ENCODE measurements at places on chromosomes 12 and 14. TPM values are rescaled to one million over a fixed set of nuclear protein-coding genes. Genes with fewer than 3 reads are reported as not detected.

- H3K4me1 ChIP-seq, result no peaks in the 10 kb centered on the region
- no peak for DNase-seq
- H3K4me3 ChIP-seq, result no peak overlapping the region
- H3K27ac ChIP-seq, result no peak overlapping the region
Observed at GRCh38 chr12:60148831-60149230, 553.0 kb downstream of the SLC16A7 start.

DNA sequence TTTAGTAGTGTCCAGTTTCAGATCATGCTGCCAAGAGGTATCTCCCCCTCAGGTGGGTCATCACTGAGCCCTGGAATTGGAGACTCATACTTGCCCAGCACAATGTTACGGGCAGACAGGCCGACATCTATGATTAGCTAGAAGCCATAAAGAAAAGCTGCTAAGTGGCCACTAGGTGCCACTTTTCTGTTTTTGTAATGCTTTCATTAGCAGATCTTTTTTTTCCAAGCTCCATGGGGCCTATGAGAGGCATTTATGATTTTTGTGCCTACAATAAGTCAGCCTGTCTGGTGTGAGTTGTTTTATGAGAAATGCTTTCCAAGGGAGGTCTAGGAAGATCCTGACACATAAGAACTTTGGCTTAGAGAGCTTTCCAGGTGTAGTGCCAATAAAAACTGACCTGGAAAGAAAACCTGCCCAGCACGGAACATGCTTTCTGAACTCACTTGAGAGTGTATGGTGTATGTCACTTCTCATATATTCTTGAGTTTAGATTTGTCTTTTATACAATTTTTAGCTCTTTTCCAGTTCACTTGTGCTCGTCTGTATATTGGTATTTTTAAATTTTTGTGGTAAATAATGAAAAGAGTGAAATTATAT, 21.8 kb upstream of the SMCO2 start:
- H3K27me3 ChIP-seq, result no peaks in the 10 kb centered on the region
- H3K27ac ChIP-seq, result no peak overlapping the region
- H3K4me1 ChIP-seq, result no peaks in the 10 kb centered on the region
- H3K4me3 ChIP-seq, result no peak overlapping the region
- DNase-seq, result no peak

DNA sequence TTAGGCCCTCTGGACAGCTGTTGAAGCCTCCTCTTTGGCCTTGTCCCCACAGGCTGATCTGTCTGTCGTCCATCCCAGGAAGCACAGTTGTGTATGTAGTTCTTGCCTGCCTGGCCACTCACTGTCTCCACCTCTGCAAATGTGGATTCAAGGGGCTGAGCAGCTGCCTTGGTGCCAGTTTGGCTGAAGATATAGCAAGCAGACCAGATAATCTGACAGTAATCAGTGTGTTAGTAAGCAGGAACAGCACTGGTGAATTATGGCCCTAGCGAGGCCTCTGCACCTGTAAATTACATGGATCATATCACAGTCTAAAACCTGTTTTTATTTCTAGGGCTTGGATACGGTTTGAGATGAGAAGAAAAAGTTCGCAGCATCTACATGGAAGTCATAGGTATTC, 282.5 kb upstream of the NOS1 start:
- H3K4me1 ChIP-seq, result no peaks in the 10 kb centered on the region
- DNase-seq, result no peak
- H3K27me3 ChIP-seq, result peaks cover 3% of the 10 kb centered on the region
- no peak overlapping the region for H3K27ac ChIP-seq

DNA sequence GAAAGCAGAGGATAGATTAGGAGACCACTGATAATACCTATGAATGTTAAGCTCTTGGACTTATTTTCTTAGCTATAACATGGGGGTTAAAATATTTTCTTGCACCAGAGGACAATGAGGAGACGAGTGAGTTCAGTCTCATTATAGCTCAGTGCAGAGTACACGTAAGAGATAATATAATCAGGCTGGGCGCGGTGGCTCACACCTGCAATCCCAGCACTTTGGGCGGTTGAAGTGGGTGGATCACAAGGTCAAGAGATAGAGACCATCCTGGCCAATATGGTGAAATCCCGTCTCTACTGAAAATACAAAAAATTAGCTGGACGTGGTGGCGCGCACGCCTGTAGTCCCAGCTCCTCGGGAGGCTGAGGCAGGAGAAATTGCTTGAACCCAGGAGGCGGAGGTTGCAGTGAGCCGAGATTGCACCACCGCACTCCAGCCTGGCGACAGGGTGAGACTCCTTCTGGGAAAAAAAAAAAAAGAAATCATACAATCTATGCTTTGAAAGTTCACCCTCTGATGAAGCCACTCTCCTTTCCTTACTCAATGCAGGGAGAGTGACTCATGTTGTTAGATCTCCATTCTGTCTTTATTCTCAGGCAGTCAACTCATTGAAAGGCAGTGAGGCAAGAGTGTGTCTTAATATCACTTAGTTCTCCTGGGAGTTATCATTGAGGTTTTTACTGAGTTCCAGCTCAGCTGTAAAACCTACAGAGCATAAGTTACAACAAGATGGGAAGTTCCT, 134.2 kb downstream of the SYNE2 start:
- no peaks in the 10 kb centered on the region for H3K27me3 ChIP-seq
- peaks cover 21% of the 10 kb centered on the region for H3K36me3 ChIP-seq
- no peak for DNase-seq
- H3K4me3 ChIP-seq, result no peak overlapping the region
- peaks cover 4% of the 10 kb centered on the region for H3K4me1 ChIP-seq

- no peak within 1 kb of the TSS for H3K27ac ChIP-seq
- peak within 1 kb of the TSS; percentile 56 for H3K4me3 ChIP-seq
- H3K4me1 ChIP-seq, result peaks cover 56% of the 10 kb centered on the region
Observed at GRCh38 chr14:60648934-60649874, at the start of gene SIX1. Gene SIX1 (minus strand): TSS chr14:60649477. CDS start chr14:60649189, 288 bp downstream.

DNA sequence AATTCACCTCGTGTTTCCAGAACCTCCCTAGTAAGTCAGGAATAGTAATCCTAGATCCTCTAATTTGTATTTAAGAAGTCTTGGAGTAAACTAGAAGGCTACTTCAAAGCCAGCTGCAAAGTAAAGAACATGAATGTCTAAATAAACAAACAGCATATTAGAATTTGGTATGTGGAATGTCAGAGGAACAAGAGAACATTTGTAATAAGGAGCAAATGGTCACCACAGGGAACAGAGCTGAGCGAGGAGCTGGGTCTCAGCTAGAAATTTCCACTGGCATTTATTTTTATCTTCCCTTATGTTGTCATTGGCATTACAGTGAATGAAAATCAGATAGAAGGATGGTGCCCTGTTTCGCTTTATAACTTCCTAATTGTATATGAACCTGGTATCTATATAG, 50.2 kb downstream of the FRMD6 start:
- no peaks in the 10 kb centered on the region for H3K36me3 ChIP-seq
- H3K4me1 ChIP-seq, result no peaks in the 10 kb centered on the region
- DNase-seq, result no peak
- H3K27me3 ChIP-seq, result no peaks in the 10 kb centered on the region
- H3K27ac ChIP-seq, result no peak overlapping the region

- no peak for DNase-seq
- H3K27me3 ChIP-seq, result no peaks in the 10 kb centered on the region
- H3K36me3 ChIP-seq, result no peaks in the 10 kb centered on the region
- no peak overlapping the region for H3K27ac ChIP-seq
- H3K4me1 ChIP-seq, result no peaks in the 10 kb centered on the region
Observed at GRCh38 chr12:132356691-132357622, 27.6 kb upstream of the GALNT9 start.

- no peak for DNase-seq
- no peaks in the 10 kb centered on the region for H3K27me3 ChIP-seq
- H3K4me3 ChIP-seq, result no peak overlapping the region
- no peaks in the 10 kb centered on the region for H3K36me3 ChIP-seq
Observed at GRCh38 chr12:76568130-76568529, 8.6 kb upstream of the OSBPL8 start.

The FRS2 gene
- 33.5 TPM for total RNA-seq

The RNF212B gene
- not detected for total RNA-seq
